Kidney epithelial cell (primary cell): ENCODE measurements at places on chromosomes 11 and 22. TPM values are rescaled to one million over a fixed set of nuclear protein-coding genes. Genes with fewer than 3 reads are reported as not detected.

- DNase-seq: no peak
Measured at GRCh38 chr22:27514601-27515523, 286.7 kb downstream of the MN1 start.

DNA sequence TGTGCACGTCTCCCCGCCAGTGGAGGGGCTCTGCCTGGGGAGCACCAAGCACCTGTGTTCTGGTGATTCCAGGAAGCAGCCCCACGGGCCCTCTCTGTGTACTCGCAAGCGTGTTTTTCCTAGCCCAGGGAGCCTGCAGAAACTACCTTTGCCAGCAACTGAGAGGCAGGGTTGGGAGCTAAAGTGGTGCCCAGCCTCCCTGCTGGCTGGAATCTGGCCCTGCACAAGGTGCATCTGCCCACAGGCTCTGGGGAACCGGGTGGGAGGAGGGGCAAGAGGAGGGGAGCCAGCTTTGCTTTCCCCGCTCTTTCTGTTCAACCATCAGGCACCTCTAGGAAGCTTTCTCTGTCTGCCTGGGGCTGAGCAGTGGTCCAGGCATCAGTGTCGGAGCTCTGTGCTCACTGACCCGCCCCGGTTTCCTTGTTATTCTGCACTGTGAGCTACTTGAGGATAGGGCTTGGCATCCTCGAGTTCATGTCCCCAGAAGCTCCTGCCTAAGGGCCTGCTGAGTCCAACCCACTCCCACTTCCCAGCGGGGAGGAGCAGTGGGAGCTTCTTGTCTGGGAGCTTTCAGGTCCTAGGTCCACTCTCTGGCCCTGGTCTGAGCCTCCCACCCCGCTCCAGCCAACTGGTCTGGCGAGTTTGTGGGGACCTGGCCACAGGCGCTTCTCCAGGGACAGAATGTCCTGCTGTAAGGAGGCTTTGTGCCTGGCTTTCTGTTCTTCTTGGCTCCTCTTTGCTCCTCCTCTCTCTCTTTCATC is 14.9 kb downstream of the DAGLA start:
- DNase-seq: no peak

- no peak for DNase-seq
Measured at GRCh38 chr11:134124660-134125451, 56.0 kb downstream of the JAM3 start.

DNA sequence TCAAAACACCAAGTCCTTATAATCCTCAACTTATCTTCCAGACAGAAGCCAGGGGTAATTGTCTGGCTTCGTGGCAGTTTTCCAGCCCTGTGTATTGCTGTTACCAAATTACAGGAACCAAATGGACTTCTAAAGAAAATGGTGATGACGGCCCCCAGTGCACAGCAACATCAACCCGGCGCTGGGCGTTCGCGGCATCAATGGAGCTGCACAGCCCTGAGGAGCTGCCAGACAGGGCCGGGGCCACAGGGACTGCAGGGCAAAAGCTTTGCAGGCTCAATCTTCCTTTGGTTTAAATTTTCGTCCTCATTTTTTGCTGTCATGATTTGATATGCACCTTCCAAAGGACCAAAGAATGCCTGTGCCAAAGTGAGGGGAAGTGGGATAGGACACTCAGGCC is 292.5 kb downstream of the BRD1 start:
- DNase-seq: no peak

DNA sequence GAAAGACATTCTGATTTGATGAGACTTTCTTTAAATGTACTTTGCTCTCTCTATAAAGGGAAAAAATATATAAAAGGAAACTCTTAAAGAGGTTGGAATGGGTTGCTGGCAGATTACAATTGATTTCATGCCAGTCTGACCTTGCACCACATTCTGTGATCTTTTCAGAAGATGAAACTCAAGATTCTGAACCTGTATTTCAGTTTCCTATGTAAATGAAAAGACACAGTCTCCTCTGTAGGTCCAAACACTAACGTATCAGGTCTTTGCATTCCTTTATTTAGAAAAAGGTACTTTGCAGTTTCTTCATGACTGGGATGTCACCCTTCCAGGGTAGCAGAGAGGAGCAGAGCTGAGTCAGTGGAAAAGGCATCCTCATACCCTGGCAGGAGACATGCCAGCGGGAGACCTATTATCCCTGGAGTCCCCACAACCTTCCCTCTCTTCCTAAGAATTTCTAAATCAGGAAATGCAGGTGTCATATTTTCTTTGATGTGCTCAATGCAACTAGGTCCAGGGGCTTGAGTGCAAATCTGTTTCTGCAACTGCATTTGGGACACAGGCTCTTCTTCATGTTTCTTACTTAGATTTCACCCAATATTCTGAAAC is 282.6 kb downstream of the CADM1 start:
- DNase-seq: no peak

GRCh38 chr11:33900159-33900840 is 8.4 kb upstream of the LMO2 start:
- no peak for DNase-seq

DNA sequence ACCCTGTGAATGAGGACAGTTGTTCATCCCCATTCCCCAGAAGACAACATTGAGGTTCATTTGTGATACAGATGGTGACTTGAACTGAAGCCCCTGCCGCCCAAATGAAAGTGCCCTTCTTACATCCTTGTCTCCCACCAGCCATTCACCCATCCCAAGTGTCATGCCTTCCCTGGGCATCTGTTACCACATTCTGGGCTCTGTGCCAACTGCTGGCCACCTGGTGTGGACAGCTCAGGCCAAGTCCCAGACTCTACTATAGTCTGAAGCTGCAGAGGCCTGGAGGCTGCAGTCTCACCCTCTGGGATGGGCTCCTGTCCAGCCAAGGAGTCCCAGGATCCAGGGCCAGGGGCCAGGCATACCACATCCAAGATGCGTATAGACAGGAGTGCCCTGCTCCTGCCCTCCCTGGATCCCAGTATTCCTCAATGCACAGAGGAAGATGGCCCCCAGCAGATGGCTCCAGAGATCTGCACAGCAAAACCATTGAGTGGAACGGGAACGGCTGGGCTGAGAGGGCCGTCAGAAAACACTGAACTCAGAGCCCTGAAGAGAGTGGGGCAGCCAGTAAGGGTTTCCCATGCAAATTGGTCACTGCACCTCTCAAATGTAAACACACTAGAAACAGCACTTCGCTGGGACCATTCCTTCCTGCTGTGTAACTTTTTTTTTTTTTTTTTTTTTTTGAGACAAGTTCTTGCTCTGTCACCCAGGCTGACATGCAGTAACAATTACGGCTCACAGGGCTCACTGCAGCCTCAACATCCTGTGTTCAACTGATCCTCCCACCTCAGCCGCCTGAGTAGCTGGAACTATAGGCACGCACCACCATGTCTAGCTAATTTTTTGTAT is 22.8 kb downstream of the ARRB1 start:
- DNase-seq: peak; percentile 65

- DNase-seq: peak; percentile 5
Measured at GRCh38 chr11:61011950-61012736, 40.7 kb downstream of the CD6 start.

- no peak for DNase-seq
Measured at GRCh38 chr22:39144101-39144767, 8.2 kb downstream of the CBX7 start.

- no peak for DNase-seq
Measured at GRCh38 chr11:104073950-104074705, 37.7 kb downstream of the DDI1 start.

GRCh38 chr11:18706330-18707243 is 8.0 kb downstream of the TMEM86A start:
- no peak for DNase-seq

DNA sequence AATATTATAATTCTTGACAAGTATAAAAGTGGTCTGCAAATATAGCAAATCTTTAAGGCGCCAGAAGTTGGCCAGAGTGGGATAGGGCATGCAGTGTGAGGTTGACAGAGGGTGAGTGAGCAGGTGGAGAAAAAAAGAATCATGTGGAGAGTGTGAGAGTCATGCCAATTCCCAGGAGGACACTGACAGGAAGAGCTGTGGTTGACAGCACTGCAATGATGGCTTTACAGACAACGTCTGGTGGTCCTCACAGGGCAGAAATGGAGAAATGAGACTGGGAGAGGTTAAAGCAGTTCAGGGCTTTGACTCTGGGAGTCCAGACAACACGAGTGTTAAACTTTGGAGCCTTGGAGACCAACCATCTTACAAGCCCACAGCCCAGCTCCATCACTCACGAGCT is 34.9 kb downstream of the SERPIND1 start:
- no peak for DNase-seq

- no peak for DNase-seq
Measured at GRCh38 chr11:132981131-132981956, 551.0 kb downstream of the OPCML start.

GRCh38 chr11:2590131-2590964 is 109.4 kb downstream of the KCNQ1OT1 start:
- DNase-seq: no peak

DNA sequence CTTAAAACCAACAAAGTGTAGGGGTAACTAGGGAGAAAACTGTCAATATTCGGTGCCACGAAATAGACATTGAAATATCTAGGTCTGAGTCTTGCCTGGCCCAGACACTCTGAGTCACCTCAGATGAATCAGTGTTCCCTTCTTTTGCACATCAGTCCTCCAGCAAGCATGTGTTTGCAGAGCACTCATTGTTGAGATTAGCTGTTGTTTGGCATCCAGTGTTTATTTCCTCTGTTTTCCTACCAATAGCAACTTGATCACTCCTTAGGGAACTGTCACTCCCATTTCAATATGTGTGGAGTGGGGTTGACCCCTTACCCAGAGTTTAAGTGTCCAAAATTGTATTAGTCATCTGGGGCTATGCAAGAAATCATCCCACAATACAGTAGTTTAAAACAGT is 4.7 kb upstream of the ASCC2 start:
- DNase-seq: peak; percentile 72

DNA sequence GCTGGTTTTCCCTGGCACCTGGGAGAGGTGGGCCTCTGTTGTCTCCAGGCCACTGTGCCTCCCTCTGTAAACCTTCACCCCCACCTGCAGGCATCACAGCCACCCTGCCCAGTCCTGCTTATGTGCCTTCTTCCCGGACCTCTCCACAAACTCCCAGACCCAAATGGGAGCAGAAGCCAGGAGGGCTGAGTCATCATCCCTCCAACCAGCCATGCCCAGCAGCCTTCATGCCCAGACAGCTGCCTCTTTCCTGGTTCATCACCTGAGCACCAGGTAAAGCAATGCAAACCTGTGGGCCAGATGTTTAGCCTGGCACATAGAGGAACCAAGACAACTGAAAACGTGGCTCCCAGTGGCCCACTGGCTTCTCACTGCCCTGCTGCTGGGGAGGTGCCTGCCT is 2.1 kb upstream of the TMPRSS4 start:
- DNase-seq: peak; percentile 23

DNA sequence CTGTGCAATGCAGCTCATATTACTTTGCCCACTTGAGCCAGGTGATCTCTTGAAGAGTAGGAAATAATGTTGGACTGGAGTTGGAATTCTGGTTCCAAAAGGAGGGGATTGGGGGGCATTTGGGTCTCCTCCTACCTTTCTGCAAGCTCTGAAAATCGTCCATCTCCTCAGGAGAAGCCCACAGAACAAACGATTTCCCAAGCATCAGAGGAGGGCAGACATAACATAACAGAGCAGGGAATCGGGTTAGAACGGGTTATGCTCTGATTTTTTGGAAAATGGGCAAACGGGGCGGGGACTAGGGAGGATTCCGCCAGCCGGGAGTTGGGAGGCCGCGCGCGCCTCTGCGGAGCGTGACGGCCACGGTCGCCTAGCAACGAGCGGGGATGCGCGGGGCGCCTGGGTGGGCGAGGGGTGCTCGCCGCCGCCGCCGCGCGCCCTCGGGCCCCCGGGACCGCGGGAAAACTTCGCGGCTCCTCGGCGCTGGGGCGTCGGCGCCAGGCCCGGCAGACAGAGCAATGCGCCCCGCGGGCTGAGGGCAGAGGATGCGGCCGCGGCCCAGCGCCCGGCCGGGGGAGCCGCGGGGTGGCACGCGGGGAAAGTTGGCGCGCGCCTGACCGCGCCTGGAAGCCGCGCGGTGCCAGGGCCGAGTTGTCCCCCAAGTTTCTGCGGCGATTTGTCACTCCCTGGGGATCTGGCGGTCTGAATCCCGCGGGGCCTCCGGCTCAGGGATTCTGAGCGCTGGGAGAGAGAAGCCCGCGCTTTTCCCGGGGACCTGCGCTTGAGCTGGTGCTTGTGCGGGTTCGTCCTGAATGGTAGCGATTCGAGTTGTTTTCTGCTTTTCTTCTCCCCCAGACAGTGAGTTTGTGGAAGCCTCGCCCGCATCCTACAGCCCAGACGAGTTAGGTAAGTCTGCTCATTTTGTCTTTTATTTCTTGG is 27.8 kb upstream of the AMOTL1 start:
- no peak for DNase-seq

- no peak for DNase-seq
Measured at GRCh38 chr11:7892840-7893254, 38.2 kb downstream of the OR10A6 start.

GRCh38 chr11:92740276-92740675 is 229.2 kb upstream of the MTNR1B start:
- DNase-seq: no peak

DNA sequence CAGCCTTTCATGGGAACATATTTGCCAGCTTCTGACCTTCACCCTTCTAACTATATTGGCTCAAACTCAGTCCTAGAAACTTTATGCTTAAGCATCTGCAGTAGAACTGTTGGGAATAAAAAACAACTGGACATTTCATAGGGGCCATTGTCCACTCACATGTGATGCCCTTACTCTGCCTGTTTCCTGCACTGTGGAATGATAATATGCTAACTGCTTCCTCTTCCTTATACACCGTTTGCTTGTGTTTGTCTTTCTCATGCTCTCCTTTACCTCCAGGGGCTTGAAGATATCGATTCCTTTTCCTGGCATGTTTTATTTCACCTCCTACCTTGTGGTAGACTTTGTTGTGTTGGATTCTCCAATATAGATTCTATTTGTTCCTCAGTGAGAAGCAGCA is 333.0 kb upstream of the DDI1 start:
- DNase-seq: no peak

KIRREL3 gene
- total RNA-seq: 1.3 and 1.4 TPM in 2 replicates

GLYATL1 gene
- 0.84 and 2.1 TPM in 2 replicates for total RNA-seq

RASL10A gene
- total RNA-seq: 0.33 TPM in 1 of 2 replicates, not detected in the other

ANKK1 gene
- 0.50 and 0.75 TPM in 2 replicates for total RNA-seq

SLC22A12 gene
- not detected in 2 replicates for total RNA-seq

NXPE4 gene
- not detected in 2 replicates for total RNA-seq

SMCO4 gene
- total RNA-seq: 12.7 and 20.8 TPM in 2 replicates

PHLDA2 gene
- 32.8 and 58.5 TPM in 2 replicates for total RNA-seq

RIC3 gene
- total RNA-seq: 10.2 and 19.5 TPM in 2 replicates

APOL3 gene
- total RNA-seq: 4.4 and 19.2 TPM in 2 replicates

DEPDC7 gene
- 0.55 and 0.63 TPM in 2 replicates for total RNA-seq

NRIP3 gene
- total RNA-seq: 20.5 and 24.0 TPM in 2 replicates
